ENCODE measurements at places on chromosomes 6 and 20. TPM values are rescaled to one million over a fixed set of nuclear protein-coding genes. Genes with fewer than 3 reads are reported as not detected.

NHSL1 gene
- 78.7 TPM for total RNA-seq

GINS1 gene
- 20.8 TPM for total RNA-seq

HNF4A gene
- not detected for total RNA-seq

GGTLC1 gene
- not detected for total RNA-seq

TP53INP2 gene
- total RNA-seq, result 5.8 TPM
